Common myeloid progenitor, CD34-positive (primary cell): ENCODE measurements at places on chromosomes 2 and 18.

DNA sequence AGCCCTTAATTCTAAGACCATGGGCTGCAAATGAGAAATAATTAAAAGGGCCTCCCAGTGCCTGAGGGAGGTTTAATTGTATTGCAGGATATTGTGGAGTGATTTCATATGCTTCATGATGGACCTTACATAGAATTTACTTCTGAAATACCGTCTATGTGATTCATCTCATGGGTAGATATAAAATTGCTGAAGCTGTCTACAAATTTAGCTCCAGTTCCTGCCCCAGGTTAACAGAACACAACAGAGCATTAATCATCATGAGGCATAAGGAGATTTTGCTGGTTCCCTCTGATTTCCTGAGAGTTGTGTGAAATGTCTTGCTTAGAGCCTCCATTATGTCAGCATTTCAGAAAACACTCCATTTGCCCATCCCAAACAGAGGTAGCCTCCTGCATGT, 770 bp downstream of the UPP2 start:
- DNase-seq = no peak

DNA sequence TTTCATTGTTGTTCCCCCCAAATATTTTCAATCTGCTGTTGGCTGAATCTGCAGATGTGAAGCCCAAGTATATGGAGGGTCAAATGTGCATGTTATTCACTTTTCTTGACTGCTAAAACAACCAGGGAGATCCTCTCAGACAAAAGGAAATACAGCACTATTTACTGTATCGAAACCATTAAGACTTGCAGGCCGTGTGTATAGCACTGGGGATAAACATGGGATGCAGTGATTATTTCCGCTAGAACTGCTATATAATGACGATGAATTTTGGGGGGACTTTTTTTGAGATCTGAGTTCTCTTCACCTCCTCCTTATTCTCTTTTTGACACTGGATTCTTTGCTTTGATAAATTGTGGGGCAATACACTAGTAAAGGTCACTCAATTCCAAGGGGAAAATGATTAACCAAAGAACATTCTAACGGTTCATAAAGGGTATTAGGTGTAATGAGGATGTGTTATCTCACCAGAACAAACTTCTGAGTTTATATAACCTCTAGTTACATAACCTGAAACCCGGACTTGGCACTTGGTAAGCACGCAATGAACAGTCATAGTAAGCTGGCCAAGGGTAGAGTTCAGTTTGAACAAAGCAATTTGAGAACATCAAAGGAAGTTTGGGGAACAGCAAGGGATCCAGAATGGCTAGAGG, 3.5 kb upstream of the UGT1A1 start:
- DNase-seq = no peak

- DNase-seq = no peak
Observed at GRCh38 chr2:223884399-223884798, 47.0 kb upstream of the AP1S3 start.

GRCh38 chr2:106197878-106198277, 3.8 kb upstream of the UXS1 start:
- DNase-seq = no peak
